Stromal cell of bone marrow (primary cell): ENCODE measurements at places on chromosomes 1 and 21.

- no peak for DNase-seq
These were observed 48.6 kb downstream of the MDM4 start for GRCh38 chr1:204564835-204565234.

DNA sequence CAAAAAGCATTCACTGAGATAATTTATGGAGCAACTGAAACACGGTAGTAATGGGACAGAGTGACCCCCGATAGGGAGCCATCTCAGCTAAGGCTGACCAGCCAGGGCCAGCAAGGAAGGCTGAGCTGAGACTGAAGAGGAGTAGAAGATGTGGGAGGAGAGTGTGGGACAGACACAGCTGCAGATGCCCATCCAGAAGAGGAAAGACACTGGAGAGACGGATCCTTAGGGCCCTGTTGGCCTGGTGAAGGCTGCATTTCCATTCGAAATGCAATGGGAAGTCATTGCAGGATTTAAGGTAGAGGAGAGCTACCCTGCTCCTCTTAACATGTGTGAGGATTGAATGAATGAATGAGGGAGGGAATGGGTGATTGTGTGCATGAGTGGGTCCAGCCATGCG is 44.0 kb upstream of the LRP8 start:
- DNase-seq: no peak

DNA sequence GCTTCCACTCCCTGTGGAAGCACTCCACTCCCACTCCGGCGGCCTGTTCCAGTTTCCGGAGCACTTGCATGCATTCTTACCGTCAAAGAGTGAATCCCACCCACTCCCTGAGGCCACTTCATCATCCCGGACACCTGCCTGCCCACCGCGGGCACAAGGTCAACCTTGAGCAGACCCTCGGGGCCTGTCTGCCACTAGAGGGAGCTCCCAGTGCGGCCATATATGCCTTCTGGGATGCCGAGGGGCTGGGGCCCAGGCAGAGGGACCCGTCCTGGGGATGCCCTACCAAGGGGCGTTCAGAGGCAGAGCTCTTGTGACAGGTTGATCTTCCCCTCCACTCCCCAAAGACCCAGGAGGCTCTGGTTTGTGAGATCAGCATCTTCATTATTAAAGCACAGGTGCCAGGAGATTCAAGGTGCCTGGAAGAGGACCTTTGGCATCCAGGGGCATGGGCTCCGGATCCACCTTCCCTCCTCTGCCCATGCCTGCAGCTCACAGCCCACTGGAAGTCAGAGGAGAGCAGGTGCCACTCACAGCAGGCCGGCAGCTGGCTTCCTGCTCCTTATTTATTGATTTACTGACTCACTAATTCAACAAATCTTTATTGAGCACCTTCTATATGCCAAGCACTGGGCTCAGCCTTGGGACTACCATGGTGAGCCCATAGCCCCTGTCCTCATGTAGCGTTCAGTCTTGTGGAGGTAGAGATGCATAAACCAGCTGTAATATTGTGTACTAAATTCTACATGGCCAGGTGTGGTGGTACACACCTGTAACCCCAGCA is 47.3 kb downstream of the UBIAD1 start:
- no peak for DNase-seq

DNA sequence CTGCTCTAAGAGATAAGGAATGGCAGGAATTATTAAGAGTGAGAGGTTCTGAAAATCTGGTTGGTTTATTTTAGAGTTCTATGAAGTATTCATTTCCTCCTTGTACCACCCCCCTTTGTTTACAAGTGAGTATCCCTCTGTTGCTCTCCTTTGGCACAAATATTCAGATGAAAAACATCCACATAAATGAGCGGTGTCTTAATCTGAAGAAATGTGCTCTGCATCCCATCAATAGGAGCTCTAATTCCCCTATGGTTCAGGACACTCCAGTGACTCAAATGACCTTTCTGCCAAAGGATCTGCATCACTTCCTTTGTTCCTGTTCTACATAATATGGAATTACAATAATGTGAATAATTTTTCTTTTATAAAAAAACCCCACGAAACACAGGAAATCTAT is 16.6 kb downstream of the DDAH1 start:
- no peak for DNase-seq
